ENCODE measurements at places on chromosomes 11 and 22. TPM values are rescaled to one million over a fixed set of nuclear protein-coding genes. Genes with fewer than 3 reads are reported as not detected.

CRYBB2 gene
- total RNA-seq, result not detected

GPR152 gene
- total RNA-seq, result not detected

OR10A2 gene
- total RNA-seq, result not detected

GRCh38 chr11:14894657-14895598 is 2.9 kb upstream of the CYP2R1 start:
- no peak for DNase-seq

- DNase-seq, result no peak
Measured at GRCh38 chr22:49321477-49322055, 506.1 kb downstream of the BRD1 start.

DNA sequence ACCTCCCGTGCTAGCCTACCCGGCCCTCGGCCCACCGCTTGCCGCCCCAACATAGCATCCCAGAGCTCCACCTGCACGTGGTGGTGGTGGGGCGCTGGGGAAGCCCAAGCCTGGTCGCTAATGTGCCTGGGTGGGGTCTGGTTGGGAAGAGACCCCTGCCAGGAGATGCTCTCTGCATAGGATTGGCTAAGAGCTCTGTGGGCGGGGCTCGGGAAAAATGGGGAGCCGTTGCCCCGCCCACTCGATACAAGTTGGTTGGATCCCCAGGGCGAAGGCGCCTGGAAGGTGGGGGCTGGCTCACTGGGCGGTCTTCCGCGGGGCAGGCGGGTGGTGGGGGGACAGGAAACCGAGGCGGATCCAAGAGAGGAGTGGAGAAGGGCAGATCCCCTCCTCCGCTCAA is 7.6 kb downstream of the LRRC10B start:
- DNase-seq, result no peak

GRCh38 chr22:45504373-45505341 is 2.0 kb downstream of the FBLN1 start:
- no peak for DNase-seq
